Activated naive CD4-positive, alpha-beta T cell treated with anti-CD3 and anti-CD28 coated beads, Interleukin-2, amount 50 U/mL, for 16 hours (primary cell): ENCODE measurements at places on chromosomes 3 and 15.

DNA sequence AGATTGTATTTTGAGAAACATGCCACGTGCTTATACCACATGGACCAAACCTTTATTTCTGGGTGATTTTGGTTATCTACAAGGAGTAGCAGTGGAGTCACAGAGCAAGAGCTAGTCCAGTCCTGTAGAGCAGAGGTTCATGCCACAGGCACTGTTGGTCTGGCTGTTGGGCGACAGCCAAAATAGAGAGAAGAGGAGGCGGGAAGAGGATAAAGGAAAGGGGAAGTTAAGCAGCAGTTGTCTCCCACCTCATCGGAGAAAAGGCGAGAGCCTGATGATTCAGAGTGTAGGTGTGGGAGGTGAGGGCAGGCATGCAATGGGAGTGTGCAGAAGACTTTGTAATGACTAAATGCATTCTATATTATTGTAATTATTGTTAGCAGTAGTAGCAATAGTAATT, 237.5 kb upstream of the ROPN1 start:
- DNase-seq = no peak

DNA sequence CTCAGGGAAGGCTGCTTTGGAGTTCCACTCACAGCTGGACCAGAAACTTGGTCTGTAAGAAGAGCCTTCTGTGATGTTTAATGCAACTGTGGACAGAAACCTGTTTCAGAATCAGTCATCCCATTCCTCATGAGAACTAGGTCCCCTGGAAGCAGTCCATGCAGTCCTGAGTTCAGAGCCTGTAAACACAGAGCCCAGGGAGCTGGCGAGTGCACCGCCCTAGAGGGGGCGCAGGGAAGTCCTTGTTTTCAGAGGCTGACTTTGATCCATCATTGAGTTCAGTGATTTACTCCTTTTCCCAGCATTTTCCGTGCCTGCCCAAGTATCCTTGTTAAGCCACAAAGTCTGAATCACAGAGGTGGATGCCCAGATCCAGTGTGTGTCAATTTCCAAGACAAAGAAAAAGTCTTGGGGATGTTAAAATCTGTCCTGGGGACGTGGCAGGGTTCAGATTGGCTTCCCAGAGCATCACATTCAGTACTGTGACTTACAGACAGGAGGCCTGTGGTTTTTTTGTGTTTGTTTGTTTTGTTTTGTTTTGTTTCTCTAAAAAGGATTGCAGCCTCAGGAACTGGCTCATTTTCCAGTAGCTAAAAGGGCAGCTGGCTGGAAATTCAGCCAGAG, 9.8 kb upstream of the TXNRD3 start:
- no peak for DNase-seq

GRCh38 chr3:174116421-174116820, 718.9 kb downstream of the NLGN1 start:
- DNase-seq = no peak

- DNase-seq = no peak
These were observed 174.5 kb downstream of the MEIS2 start for GRCh38 chr15:36925653-36926426.

DNA sequence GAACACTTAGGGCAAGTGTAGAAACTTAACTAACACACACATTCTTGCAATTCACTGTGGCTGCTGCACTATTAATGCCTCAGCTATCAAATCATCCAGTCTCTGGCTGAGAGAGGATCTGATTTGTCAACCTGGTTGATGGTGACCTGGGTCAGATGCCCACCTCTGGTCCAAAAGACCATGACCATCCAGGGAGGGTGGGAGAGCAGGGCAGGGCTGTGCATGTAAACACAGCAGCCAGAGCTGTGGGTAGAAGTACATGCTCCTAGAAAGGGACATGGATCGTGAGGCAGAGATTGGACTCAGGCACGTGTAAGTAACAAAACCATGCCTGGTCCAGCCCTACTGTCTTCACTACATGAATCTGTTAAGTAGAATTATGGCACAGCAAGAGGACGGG, 17.3 kb downstream of the MESD start:
- DNase-seq = no peak

GRCh38 chr3:171349392-171349791, 110.8 kb downstream of the TNIK start:
- no peak for DNase-seq

GRCh38 chr3:123090728-123091531, 24.1 kb downstream of the PDIA5 start:
- no peak for DNase-seq

DNA sequence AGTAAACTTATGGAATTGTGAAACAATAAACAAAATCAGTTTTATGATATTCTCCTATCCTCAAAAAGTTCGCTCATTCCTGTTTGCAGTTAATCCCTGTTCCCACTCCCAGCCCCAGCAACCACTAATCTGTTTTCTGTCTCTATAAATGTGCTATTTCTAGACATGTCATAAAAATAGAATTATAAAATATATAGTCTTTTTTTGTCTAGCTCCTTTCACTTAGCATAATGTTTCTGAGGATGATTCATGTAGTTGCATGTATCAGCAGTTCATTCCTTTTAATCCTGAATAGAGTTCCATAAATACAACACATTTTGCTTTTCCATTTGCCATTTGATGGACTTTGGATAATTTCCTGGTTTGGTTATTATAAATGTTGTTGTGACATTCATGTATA, 140.0 kb downstream of the KCNAB1 start:
- DNase-seq = no peak

DNA sequence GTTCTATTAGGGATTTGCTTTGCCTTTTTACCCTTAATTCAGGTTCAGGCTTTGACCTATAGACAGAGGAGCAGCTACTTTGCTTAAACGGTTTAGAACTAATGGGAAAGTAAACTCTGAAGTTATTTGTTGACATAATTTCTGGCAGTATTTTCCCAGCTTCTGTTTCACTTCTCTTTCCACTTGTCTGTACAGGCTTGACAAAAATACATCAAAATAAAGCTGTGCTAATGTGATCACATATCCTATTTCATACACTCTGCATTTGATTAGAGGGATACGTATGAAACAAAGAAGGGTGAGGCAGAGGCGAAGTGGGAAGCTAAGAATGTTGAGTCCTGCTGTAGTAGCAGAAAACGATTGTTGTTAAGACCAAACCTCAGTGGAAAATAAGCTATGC, 389.1 kb upstream of the RARB start:
- no peak for DNase-seq

- no peak for DNase-seq
These were observed 999 bp upstream of the KIF7 start for GRCh38 chr15:89656116-89656815.

- no peak for DNase-seq
These were observed 269.4 kb downstream of the TLE3 start for GRCh38 chr15:69828181-69828828.

GRCh38 chr3:192494174-192494573, 233.2 kb downstream of the FGF12 start:
- DNase-seq = no peak

GRCh38 chr15:43776101-43776717, 557 bp downstream of the ELL3 start:
- peak; percentile 14 for DNase-seq

DNA sequence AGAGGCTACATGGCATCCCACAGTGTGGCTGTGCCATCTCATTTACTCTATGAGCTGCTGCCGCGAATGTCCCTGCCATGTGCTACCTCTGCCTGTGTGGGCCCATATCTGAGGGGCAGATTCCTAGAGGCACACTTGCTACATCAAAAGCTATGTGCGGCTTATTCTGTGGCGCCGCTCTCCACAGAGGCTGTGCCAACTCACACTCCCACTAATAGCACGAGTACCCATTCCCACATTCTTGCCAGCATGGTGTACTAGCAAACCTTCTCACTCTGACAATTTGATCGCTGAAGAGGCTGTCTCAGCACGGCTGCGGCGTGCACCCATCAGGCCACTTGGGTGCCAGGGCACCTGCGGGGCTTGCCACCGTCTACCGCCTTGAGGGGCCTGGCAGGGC, 31.2 kb upstream of the MUSTN1 start:
- DNase-seq = no peak

GRCh38 chr3:118890206-118890605, 144.4 kb downstream of the IGSF11 start:
- DNase-seq = no peak

DNA sequence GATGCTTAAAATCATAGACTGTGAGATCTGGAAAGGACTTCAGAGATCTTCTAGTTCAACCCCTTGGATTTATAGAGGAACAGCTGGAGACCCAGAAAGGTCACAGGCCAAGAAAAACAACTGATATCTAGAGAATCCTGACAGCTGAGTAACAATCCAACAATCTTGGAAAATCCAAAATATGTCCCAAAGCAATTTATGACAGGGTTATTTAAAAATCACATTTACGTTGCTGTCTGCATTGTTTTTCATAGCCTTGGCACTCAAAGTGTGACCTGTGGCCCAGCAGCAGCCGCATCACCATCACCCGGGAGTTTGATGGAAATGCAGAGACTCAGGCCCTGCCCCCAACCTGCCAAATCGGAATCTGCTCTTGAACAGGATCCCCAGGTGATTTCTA, 78.8 kb downstream of the FBN1 start:
- DNase-seq = no peak

- DNase-seq = no peak
These were observed 9.8 kb upstream of the TNK2 start for GRCh38 chr3:195918176-195918575.

DNA sequence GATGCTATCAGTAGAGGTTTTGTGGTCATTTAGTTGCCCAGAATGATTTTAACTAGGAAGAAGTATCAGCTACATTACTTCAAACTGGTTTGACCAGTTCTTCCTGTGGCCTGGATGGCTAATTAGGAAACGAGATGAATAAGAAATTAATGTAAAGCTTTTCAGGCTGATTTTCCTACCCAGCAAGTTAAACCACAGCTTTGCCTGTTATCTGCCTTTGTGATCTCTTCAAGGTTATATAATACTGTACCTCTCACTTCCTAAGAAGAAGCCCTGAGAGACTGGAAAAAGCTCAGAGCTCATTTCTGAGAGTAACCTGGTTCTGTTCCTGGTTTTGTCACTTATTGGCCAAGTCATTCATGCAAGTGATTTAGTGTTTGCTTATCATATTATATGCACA, 782.2 kb upstream of the GOLIM4 start:
- no peak for DNase-seq

DNA sequence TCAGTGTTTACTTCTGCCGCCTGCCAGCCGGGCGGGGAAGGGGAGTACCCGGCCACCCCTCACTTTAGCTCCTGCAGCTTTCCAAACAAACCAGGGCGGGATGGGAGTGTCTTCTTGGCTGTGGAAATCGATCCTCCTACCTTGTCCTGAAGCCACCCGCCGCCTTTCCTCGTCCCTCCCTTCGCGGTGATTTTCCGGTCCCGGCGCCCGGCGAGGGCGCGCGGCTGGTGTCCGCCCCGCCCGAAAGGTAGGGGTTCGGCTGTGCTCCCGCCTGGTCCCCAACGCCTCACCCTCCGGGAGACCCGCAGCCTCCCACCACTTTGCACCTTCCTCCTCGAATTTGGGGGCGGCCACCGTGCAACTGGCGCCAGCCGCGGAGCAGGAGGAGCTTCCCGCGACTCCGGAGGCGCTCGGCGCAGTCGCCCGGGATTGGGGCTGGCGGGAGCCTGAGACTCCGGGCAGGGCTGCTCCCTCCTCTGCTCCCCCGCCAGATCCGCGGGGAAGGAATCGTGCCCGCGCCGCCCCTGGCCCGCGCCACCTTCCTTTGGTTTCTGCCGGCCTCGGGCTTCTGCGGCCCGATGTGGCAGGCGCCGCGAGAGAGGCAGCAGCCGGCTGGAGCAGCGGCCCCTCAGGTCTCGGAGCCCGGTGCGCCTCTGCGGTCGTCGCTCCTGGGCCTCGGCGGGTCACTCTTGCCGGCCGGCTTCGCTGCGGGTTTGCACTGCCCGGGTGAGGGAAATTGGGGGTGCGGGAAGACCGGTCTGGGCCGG, 30.7 kb upstream of the ST3GAL6 start:
- peak; percentile 11 for DNase-seq

- no peak for DNase-seq
These were observed 15.4 kb downstream of the PTX3 start for GRCh38 chr3:157452097-157452496.

DNA sequence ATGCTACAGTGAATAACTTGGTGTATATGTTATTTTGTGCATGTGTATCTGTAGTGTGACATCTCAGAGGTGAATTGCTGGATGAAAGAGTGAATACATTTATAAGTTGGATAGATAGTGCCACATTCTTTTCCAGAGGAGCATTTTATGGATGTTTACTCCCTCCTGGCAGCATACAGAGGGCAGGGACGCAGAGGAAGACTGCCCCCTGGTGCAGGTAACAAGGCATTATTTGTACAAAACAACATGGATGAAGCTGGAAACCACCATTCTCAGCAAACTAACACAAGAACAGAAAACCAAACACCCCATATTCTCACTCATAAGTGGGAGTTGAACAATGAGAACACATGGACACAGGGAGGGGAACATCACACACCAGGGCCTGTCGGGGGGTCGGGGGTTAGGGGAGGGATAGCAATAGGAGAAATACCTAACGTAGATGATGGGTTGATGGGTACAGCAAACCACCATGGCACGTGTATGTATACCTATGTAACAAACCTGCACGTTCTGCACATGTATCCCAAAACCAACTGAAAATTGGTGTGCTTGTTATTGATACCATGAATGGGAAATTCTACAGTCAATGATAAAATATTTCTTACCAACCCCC, 57.9 kb upstream of the CTXND1 start:
- DNase-seq = no peak

- no peak for DNase-seq
These were observed 34.4 kb downstream of the CASR start for GRCh38 chr3:122217901-122218300.

GRCh38 chr3:50314816-50315215, 7.7 kb downstream of the HYAL2 start:
- no peak for DNase-seq

DNA sequence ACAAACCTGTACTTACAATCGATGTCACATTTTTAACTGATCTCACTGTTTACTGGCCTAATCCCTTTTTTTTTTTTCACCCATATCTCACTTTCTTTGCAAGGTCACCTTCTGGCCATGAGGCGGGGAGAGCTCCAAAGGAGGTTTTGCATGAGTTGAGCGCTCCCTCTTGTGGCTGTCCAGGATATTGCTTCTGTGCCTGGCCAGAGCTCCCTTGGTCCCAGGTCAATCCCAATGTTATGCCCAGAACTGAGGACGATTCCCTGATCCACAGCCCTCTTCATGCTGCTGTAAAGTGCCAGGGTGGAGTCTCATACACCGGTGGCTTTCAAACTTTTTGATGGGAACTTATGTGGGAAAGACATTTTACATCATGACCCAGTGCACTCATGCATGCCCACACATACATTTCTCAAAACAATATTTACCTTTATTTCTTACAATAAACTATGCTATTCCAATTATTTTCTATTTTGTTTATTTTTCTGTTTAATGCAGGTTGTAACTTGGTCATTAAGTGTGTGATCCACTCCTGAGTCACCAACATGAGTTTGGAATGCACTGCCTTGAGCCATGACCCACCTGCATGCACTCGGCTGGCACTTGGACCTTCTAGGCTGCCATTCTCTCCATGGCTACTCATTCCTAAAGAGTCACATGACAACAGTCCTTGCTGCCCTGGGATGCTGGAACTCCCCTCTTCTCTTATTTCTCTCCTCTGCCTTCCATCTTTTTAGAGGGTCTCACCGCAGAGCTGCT, 9.6 kb upstream of the SST start:
- peak; percentile 66 for DNase-seq

- no peak for DNase-seq
These were observed 1.4 kb upstream of the ST3GAL6 start for GRCh38 chr3:98761643-98762229.
